ENCODE measurements at places on chromosomes 4 and X.

DNA sequence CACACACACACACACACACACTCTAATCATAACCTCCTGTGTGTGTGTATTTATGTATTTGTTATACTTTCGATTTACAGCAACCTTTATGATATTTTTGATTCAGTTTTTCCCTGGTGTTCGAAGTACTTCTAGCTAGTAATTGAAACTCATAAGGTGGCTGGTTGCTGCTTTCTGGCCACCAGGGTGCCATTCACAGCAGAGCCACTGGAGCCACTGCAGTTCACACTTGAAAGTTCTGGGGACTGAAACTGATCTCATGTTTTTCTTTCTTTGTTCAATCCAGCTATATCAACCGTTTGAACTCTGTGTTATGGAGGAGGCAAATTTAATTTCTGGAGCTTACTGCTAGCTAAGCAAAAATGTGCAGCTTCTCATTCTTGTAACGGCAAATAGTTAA, 419.4 kb downstream of the ADGRL3 start:
- no peak for DNase-seq

DNA sequence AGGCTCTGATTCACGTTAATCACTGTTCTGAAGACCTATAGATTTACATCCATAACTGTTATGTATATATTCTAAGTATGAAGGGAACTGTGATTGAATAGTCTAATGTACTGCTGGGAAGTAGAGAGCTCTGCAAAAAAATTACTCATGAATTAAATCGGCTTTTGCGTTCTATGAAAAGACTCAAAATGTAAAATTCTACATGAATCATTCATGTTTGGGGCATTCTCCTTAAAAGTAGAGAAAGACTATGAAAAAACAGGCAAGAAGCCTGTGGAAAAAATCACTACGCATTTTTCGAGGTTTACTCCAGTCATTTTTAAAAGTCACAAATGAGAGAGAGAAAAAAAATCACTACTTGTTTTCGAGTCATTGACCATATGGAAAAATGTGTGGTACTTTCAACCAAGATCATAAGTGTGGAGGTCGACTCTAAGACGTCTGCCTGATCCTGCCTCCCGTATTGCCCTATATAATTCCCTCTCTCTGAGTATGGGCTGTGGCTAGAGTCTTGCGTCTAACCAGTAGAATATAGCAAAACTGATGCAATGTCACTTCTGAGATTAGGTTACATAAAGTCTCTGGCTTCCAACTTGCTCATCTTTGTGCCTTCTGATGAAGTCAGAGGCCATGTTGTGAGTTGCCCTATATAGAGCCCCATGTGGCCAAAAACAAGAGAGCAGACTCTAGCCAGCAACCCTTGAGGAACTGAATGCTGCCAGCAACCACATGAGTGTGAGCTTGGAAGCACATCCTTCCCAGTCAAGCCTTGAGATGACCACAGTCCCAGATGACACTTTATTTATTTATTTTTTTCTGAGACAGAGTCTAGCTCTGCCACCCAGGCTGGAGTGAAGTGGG, 32.1 kb upstream of the VEGFD start:
- DNase-seq, result no peak

DNA sequence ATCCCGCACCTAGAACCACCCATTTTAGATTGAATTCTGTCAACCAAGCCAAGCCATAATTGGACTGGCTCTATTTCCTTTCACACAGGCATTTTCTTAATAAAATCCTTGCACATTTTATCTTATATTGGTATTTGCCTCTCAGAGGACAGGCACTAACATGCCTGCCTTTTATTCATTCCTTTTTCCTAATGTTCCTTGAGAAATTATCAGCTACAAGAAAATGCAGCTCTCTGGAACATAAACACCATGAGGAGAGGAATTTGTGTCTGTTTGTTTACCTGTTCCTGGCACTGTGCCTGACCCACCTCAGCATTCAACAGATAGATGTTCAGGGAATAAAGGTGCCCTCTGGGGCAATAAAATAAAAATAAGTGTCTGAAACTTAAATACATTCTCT, 116.2 kb downstream of the PDHA2 start:
- no peak for DNase-seq

- no peak for DNase-seq
These were observed 1331.8 kb downstream of the PCDH19 start for GRCh38 chrX:99078301-99078700.

DNA sequence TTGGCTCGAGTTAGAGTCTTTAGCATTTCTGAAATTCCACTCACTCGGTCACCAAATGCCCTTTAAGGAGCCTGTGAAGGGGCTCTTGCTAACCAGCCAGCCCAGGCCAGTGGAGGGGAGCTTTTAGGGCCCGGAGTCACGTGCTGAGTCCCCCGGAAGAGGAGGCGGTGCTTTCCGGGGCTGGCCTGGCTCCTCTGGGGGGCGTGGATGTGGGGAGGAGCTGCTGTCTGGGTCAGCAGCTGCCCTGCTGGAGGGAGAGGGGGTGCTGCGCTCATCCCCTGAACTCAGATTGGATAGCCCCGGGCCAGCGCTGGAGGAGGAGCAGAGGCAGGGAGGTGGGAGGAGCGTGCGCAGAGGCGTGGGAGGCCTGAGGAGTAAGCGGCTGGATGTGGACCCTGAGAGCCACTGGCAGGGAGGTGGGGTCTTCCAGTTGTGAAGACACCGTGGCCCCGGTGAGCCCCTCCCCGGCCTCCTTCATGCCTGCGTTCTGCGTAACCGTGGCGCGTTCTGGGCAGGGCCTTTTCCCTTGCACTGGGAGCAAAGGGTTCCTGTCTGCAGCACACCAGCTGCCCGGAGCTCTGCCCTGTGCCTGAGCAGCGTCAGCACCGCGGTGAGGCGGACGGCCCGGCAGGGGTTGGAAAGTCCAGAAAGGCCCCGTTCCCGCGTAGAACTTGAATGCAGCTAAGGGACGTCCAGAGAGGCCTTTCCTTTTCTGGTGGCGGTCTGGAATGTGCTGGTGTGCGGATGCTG, 19.7 kb downstream of the MAEA start:
- DNase-seq, result peak; percentile 18

DNA sequence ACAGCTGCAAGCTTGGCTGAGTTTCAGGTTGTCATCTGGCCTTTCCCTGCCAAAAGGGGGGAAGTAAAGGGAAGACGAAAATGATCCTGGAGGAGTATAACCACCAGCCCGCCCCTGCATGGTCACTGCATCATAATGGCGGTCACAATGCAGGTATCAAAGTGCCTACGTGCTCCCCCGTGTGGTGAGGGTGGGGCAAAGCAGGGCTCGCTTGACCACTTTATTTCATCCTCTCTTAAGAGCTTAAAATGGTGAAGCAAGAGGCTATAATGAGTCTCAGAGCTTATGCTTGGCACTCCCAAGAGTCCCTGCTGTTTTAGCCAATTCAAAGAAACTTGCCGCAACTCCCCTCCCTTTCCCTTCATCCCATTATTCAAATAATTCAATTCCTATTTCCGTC, 105.6 kb downstream of the APOOL start:
- no peak for DNase-seq

- no peak for DNase-seq
These were observed 37.6 kb downstream of the PKD2 start for GRCh38 chr4:88045021-88045420.

DNA sequence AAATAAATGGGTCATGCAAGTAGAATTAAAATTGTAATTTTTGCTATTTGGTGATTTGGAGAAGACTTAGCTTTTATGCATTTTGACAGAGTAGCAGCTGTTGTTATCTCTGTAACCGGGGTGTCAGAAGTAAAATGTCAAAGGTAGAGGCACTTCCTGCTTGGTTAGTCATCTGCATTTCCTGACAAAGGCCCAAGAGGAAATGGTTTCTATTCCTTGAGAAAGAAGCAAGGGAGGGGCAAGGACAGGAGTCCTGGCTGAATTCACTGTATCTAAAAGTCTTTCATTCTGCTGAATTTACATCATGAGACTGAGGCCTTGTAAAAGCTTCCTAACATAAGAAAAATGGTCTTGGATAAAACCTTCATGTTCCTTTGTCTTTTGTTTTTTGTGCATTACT, 550.9 kb upstream of the BOD1L1 start:
- no peak for DNase-seq

DNA sequence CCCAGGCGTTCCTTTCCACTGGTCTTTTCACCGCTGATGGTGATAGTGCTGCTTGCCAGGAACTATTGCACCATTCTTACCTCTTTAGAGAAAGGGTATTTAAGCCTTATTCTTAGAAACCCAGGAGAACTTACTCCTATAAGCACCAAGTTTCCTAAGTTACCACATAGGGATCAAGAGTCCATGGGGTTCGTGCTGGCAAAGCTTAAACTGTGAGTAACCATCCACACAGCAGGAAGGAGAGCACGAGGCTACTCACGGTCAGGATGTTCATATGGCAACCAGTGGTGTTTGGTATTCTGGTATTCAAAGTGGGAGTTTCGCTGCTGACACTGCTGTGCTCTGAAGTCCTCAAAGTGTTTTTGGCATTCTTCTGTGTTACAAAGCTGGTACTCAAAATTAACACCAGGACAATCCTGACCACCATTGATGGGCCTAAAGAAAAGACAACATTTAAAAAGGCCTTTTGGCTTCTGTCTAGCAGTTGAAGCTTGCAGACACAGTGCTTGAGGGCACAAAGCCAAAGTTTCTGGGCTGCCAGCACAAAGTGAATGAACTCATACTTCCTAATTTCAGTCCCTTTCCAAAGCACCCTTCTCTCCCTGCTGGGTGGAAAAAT, 256.9 kb downstream of the ADAMTS3 start:
- DNase-seq, result no peak

DNA sequence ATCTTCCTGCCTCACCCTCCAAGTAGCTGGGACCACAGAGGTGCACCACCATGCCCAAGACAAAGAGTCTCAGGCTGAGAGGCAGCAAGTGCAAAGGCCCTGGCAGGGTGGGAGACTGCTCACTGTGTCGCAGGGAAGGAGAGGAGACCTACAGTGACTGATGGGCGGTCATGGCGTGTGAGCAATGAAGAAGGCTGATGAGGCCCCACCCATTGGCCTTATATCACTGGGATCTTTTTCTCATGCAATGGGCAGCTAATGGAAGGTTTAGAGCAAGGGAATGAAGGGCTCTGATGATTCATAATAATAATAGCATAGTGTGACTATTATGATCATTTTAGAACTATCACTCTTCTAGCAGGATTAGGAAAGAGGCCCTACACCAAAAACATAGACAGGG, 20.9 kb downstream of the FAM9C start:
- no peak for DNase-seq

DNA sequence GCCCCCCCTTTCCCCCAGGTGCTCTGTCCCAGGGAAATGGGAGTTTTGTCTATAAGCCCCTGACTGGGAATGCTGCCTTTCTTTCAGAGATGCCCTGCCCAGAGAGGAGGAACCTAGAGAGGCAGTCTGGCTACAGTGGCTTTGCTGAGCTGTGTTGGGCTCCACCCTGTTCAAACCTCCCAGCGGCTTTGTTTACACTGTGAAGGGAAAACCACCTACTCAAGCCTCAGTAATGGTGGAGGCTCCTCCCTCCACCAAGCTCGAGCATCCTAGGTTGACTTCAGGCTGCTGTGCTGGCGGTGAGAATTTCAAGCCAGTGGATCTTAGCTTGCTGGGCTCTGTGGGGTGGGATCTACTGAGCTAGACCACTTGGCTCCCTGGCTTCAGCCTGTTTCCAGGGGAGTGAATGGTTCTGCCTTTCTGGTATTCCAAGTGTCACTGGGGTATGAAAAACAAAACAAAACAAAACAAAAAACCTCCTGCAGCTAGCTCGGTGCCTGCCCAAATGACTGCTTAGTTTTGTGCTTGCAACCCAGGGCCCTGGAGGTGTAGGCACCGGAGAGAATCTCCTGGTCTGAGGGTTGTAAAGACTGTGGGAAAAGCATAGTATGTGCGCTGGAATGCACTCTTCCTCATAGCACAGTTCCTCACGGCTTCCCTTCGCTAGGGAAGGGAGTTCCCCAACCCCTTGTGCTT, 41.7 kb downstream of the ITM2A start:
- DNase-seq, result peak; percentile 3

DNA sequence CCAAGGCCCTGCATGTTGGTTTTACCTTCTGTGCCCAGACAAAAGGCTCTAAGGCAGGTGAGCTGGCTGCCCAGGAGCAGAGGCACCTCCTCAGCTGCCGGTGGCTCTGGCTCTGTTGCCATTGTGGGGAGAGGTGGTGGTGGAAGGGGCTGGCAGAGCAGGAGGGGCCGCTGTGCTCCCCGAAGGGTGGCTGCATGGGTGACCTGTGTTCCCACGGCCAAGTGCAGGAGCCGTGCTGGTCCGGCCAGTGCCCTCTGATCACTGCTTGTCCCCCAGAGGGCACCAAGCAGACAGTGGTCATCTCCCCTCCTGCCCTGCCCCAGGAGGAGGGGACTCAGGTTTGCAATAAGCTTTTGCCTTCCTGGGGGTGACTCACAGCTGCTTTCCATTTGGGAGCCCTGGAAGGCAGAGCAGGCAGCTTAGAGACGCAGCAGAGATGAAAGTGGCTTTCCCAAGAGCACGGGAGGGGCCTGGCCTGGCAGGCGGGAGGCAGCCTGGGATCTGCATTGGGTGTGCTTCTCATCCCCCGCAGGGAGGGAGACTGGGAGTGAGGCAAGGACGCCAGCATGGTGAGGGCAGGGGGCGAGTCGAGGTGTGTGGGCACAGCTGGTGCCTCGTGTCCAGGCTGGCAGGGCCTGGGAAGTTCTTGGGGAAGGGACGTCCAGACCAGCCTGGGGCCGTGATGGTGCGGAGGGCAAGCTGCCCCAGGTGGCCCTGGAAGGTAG, 28.7 kb downstream of the DOK7 start:
- no peak for DNase-seq

DNA sequence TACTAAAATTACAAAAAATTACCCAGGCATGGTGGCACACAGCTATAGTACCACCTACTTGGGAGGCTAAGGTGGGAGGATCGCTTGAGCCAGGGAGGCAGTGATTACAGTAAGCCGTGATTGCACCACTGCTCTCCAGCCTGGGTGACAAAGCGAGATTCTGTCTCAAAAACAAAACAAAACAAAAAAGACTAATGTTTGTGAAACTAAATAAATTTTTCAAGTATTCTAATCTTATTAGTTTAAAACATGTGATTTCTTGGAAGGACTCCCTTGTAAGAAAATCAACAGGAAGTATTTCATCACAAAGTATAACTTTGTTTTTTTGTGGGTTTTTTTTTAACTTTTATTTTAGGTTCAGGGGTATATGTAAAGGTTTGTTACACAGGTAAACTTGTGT, 89.6 kb downstream of the EGF start:
- no peak for DNase-seq

GRCh38 chr4:109683621-109684253, 19.5 kb downstream of the CASP6 start:
- no peak for DNase-seq

- no peak for DNase-seq
These were observed 278.4 kb downstream of the CAMK2D start for GRCh38 chr4:113483131-113483530.

DNA sequence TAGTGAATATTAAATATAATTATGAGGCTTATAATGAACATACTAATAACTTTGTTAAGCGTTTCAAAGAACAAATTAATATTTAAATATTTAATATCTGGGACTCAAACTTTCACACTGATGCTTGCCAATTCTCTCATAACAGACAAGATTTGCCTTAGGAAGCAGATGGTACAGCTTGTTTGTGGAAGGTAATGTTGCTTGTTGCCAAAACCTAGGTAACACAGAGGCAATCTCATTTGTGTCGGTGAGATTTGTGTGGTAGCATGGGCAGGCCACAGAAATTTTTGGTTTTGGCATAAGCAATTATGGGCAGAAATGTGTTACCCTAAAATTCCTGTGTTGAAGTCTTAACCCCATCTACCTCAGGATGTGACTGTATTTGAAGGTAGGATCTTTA, 114.9 kb upstream of the AFF2 start:
- no peak for DNase-seq
